ENCODE measurements at places on chromosomes 7 and 10.

- no peak for DNase-seq
Measured at GRCh38 chr7:101572156-101572555, 56.9 kb downstream of the MYL10 start.

GRCh38 chr10:126926568-126926967 is 21.3 kb downstream of the DOCK1 start:
- no peak for DNase-seq

DNA sequence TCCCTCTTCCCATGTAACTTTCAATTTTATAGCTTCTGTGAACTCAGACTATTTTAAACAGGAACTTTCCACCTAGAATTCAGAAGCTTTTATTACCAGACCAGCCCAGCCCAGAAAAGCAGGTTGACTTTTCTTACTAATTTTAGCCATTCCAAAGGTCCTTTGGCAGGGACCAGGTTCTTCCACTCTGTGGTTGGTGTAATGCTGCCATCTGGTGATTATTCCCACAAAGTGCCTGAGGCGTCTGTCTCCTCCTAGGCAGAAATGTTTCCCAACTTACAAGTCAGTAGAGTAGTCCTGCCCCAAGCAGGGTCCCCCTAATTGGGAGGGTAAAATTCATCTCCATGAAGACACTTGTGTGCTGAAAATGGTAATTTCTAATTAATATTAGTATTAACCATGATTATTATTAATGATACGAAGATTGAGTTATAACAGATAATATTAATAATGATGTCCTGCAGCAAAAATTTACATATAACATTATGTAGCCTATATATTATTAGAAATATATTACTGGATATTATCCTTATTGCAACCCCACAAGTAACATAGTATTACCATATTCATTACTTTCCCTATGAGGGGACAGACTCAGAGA is 53.0 kb upstream of the PPP1R17 start:
- peak; percentile 61 for DNase-seq

- DNase-seq: peak; percentile 40
Measured at GRCh38 chr7:17640730-17641377, 299.4 kb downstream of the SNX13 start.

- DNase-seq: no peak
Measured at GRCh38 chr7:102096706-102097427, 189.8 kb upstream of the SH2B2 start.

- no peak for DNase-seq
Measured at GRCh38 chr7:137852108-137852507, 5.3 kb upstream of the DGKI start.

DNA sequence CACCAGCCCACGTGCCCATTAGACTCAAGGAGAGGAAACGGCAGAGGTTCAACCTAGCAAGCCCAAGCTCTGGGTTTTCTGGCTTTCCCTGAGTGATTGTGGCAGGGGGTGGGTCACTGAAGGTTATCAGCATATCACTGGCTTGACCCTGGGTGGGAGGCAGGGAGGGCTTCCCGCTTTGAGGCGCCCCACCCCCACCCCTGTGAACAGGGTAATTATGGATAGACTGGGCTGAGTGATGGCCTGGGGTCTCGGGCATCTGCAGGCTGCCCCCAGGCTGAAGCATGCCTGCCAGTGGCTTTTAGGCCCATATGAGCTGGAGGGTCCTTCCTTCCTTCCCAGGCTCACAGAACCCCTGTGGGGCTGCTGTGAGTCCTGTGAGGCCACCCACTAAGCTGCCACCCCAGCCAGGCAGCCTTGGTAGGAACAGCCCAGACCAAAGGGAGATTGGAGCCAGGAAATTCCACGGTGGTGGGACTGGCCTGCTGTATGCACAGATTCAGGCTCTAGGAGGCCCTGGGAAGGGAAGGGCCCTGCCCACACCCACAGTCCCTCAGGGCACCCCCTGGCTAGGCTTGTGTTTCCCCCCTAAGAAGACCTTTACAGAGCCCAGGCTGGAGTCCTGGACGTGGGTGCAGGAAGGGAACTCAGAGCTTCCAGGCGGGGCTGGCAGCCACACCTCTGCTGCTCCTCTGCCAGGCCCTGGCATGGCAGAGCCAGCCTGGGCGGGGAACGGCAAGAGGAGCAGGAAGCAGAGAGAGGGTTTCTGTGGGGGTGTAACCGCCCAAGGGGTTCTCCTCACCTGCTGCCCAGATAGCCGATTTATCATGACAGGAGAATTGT is 33.1 kb downstream of the GPRIN2 start:
- no peak for DNase-seq

GRCh38 chr10:120161111-120161510 is 268.6 kb downstream of the SEC23IP start:
- DNase-seq: no peak

- DNase-seq: no peak
Measured at GRCh38 chr7:150396851-150397260, 17.7 kb downstream of the ZNF775 start.

DNA sequence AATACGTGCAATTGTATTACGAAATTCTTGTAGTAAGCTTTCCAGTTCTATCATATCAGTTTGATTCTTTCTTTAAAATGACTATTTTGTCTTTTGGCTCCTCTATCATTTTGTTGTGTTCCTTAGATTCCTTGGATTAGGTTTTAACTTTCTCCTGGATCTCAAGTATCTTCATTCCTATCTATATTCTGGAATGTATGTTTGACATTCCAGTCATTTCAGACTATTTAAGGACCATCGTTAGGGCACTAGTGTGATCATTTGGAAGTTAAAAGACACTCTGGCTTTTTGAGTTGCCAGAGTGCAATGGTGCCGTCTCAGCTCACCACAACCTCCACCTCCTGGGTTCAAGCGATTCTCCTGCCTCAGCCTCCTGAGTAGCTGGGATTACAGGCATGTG is 45.7 kb upstream of the SFTPD start:
- DNase-seq: no peak

DNA sequence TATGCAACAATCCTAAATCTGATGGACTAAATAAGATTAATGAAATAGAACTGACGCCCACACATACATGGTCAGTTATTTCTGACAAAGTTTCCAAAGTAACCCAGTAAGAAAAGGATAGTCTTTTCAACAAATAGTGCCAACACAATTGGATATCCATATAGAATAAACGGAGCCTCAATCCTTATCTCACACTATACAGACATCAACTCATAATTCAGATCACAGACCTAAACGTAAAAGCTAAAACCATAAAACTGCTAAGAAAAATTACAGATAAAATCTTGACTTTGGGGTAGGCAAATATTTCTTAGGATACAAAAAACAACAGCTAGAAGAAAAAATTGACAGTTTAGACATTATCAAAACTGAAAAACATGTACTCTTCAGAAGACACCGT is 8.5 kb downstream of the CACUL1 start:
- no peak for DNase-seq

DNA sequence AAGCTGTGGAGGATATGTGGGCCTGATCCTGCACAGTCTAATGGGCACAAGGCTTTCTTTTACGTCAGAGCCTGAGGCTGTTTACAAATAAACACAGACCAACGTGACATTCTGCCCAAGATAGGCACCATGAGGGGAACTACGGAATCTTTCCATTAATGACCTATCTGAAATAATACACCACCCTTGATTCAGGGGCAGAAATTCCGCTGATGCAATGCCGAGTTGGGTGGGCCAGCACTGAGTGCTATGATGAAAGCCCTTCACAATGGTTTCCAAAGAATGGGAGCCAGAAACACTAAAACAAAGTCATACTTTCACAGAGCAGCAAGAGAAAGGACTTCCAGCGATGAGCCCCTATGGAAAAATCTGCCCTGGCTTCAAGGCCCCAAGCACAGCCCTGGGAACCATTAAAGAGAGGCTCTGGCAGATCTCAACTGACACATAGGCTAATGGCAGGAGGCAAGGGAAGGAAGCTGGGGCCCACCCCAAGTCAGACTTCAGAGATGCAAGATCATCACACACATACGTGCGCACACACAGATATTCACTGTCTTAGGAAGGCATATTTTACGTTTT is 72.2 kb upstream of the DLX6 start:
- DNase-seq: no peak

- no peak for DNase-seq
Measured at GRCh38 chr7:106239406-106239805, 45.4 kb downstream of the NAMPT start.

GRCh38 chr7:159239028-159239427 is 94.4 kb upstream of the VIPR2 start:
- no peak for DNase-seq

- no peak for DNase-seq
Measured at GRCh38 chr10:21399392-21400035, 126.0 kb downstream of the SKIDA1 start.

DNA sequence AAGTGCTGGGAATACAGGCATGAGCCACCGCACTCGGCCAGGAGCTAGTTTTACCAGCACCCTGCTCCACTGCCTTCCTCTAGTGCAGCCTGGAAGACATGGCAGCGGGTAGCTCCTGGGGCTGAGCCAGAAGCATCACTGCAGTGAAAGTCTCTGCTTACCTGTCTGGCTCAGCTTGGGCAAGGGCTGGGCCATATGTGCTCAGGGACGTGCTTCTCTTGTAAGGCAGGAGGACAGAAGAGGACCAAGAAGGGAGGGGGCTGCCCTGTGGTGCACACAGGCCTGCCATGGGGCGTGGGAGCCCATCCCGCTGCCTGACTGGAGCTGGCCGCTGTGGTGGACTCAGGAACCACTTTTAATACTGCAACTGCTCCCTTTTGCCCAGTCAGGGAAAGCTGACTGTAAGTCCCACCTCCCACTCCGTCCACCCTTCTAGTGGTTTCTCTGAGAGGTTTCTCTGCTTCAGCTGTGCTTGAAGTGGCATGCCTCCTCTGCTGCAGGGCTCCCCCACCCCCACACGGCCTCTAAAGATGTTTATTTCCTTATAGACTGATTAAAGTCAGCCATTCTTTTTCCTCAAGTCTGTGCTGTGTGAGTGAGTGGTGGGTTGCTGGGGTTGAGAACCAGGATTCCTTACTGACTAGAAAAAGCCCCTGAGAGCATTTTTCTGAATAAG is 25.3 kb upstream of the C10orf95 start:
- DNase-seq: no peak

- no peak for DNase-seq
Measured at GRCh38 chr7:152231089-152231488, 204.7 kb downstream of the KMT2C start.

GRCh38 chr10:4107285-4107851 is 322.4 kb upstream of the KLF6 start:
- peak; percentile 35 for DNase-seq

DNA sequence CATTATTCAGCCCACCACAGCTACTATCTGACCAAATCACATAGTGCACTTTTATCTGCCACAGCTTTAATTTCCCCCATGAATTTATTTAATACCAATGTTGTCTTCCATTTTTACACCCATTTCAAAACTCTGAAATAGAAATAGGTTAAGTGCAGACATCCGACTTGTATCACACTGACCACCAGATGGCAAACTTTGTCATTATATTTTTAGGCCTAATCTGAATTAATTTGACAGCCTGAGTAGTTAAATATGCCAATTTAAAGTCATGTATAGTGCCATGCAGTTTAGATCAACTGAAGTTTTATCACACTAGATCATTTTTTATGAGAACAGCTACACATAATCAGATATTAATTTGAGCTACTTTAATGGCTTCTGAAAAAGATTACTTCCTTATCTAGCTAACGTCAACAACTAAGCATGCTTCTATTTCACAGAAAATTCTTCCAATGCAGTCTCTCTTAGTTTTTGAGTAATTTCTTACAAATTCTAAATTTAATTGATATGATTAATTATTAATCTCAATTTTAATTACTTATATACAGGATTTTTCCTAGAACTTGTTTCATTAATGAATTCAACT is 566.4 kb downstream of the GFRA1 start:
- peak; percentile 1 for DNase-seq

DNA sequence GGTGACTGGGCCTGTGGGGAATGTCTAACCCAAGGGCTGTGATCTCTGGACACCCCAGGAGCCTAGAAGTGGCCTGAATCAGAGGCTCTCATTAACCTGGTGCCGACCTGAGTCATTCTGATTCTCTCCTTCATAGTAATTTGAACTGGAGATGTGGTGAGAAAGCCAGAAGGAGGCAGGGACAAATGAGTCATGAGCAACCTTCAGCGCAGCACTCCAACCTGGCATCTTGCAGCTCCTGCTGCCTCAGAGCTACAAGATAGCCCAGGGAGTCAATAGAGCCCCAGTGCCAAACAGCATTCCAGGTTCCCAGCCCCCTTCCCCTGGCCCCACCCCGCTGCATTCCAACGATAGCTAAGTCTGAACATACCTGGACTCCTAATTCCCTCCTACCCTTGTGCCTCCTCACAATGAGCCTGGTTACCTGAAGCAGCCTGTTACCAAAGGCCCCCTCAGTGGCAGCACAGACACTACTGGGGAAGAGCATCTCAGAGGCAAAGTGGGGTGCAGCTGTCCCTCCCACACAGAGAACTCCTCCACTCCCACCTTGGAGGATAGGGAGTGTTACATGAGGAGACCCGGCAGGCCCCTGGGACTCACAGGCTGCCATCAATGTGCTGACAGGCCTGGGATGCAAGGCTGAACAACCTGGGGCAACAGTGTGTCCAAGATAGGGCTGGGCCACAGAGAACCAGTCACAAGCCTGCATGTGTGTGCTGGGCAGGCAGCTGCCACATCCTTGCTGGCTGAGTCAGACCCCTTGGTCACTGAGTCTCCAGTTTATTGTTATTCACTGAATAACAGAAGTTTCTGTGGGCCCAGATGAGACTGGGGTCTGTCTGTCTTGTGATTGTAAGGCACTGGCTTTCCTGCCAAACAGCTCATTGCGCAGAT is 76.8 kb upstream of the LEP start:
- DNase-seq: no peak

- no peak for DNase-seq
Measured at GRCh38 chr7:27080844-27081436, 14.9 kb downstream of the HOXA1 start.

- no peak for DNase-seq
Measured at GRCh38 chr10:89553064-89553734, 17.8 kb upstream of the SLC16A12 start.

GRCh38 chr7:142833174-142834048 is 21.5 kb upstream of the EPHB6 start:
- DNase-seq: peak; percentile 14

- no peak for DNase-seq
Measured at GRCh38 chr10:89344156-89344555, 16.4 kb downstream of the IFIT3 start.

GRCh38 chr10:112045938-112046337 is 137.6 kb downstream of the GPAM start:
- DNase-seq: no peak

DNA sequence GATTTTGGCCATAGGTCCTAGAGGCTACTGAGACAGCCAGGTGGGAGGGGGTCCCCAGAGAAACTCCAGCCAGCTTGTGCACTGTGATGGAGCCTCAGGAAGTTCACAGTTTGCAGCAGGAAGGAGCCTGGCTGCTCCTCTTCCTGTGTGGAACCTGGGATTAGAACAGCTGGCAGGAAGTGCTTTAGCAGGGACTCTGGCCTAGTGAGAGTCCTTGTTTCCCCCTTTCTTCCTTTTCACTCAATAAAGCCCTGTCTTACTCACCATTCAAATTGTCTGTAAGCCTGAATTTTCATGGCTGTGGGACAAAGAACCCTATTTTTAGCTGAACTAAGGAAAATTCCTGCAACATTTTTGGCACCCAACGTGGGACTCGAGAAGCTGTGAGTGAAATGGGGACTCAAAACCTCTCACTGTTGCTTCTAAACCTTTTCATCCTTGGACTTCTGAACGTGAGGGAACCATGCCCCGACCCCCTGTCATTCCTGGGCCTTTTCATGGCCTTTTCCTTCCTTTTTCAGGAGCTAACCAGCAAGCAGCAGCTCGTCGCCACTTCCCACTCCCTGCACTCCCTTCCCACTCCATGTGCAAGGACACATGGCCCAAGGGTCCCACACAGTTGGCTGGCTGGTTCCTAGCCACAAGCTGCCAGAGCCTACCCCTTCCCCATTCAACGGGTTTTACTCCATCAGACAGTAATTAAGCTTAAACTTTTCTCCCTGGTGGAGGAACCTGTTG is 32.8 kb upstream of the SORCS3 start:
- no peak for DNase-seq
